ENCODE measurements at places on chromosomes 3 and 15.

DNA sequence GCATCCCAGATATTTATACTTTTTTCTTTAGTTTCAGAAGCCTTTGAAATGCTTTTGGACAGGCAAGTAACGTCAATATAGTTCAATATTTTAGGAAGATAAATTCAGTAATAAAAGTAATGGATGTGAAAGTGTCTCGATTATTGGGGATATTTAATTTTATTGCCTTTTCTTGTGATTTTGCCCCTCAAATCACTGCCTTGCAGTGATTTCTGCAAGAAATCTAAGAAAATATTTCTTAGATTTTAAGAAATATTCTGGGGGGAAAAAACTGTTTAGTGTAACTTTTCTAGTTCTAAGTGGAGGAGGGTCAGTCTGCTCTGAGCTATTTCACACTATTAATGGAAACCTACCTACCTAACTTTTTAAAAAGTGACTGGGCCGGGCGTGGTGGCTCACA is 33.6 kb downstream of the MGA start:
- DNase-seq = no peak

DNA sequence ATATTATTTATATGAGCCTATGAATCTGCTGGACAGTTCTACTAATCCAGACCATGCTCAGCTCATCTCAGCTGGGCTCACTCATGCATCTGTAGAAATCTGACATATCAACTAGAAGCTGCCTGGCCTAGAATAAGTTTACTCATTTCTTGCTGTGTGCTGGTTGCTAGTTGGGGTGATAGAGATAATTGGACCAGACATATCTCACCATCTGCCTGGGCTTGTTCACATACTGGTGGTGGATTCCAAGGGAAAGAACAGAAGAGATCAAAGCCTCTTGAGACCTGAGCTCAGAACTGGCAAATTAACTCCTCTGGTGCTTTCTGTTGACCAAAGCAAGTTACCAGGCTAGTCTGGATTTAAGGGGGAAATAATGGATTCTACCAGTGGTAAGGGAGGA is 109.1 kb downstream of the NSUN3 start:
- DNase-seq = no peak

DNA sequence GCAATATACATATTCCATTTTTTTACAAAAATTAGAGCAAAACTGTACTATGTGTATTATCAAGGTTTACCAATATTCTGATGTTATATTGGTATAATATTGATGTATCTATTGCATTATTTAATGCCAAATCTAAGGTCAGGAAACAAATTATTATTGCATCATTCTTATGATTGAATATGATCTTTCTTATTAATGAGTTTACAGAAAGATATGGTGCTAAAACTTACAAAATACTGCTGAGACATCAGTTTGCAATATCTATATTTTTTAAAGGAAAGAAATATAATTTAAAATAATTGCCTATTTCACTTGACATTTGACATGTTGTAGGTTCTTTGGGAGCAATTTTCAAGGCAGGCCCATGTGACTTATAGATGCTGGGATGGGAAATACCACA is 357.6 kb downstream of the NLGN1 start:
- no peak for DNase-seq

GRCh38 chr3:69088063-69088462 is 3.3 kb downstream of the ARL6IP5 start:
- no peak for DNase-seq

GRCh38 chr3:143914257-143914656 is 57.4 kb upstream of the DIPK2A start:
- DNase-seq = no peak

DNA sequence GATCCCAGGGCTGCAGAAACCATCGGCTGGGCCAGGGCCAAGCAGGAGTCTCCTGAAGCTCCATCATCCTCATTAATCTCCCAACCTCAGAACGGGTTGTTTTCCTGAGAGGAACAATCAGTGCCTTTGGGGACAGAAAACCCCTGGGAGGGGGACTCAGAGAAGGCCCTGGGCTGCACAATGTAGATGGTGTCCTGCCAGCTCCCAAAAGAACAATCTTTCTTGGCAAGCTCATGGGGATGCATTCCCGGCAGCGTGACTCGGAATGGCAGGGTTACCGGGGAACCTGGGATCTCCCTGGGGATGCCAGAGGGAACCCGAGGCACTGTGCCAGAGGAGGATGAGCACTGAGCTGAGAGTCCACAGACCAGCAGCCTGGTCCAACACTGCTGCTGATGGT is 72.1 kb upstream of the ATP2B2 start:
- no peak for DNase-seq

GRCh38 chr15:73654659-73655058 is 21.5 kb upstream of the NPTN start:
- no peak for DNase-seq
